Activated T-cell treated with anti-CD3 and anti-CD28 coated beads for 24 hours (primary cell): ENCODE measurements at places on chromosomes 7 and 10.

DNA sequence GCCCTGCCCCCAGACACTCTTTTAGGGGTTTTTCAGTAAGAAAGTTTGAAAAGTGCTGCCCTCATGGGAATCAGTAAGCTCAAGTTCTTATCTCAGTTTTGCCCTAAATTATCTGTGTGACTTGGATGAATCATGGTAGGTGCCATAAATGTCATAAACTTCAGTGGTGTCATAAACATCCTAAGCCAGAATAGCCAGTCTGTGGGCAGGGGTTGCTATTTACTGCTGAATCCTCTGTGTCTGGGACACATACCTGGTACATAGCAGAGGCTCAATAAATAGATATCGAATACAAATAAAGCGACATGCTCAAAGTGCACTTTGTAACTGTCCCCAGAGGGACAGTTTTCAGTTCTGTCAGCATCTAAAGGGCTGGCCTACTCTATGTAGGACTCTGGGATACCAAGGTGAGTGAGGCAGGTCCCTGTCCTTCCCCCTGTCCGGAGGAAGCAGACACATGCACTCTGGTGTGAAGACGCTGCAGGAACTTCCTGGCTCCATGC lies 502.1 kb downstream of the RPS24 start:
- no peak for DNase-seq

DNA sequence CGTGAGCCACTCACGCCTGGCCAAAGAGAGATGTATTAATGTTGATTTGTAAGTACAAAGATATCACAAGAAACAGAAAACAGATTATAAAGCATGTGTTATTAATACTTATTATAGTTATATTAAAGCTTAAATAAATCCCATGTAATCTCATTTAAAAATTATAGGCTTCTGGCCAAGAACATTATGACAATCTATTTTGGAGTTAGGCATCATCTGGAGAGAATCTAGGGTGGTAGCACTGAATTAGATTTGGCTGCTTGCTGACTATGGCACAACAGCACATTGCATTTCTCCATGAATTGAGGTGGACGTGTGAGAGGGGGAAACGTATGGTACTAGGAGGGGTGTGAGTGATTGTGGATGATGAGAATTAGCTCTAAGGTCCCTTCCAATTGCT lies 16.8 kb upstream of the SLC16A12 start:
- no peak for DNase-seq

- DNase-seq, result no peak
Measured at GRCh38 chr10:99788598-99789256, 6.3 kb downstream of the ABCC2 start.

GRCh38 chr7:2757361-2757903 lies 69.4 kb downstream of the AMZ1 start:
- no peak for DNase-seq

DNA sequence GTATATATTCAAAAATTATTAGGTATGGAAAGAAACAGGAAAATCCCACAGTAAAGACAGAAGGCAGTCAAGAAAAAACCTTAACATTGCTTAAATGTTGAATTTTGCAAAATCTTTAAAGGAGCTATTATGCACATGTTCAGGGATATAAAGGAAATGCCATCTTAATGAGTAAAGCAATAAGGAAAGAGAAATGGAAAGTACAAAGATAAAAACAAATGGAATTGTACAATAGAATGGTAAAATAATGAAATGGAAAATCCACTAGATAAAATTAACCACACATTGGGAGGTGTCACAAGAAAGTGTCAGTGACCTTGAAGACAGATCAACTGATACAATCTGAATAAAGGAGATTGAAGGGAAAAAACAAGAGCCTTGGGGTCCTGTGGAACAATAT lies 82.0 kb downstream of the KIF20B start:
- DNase-seq, result no peak

GRCh38 chr7:22712999-22713398 lies 14.0 kb upstream of the IL6 start:
- no peak for DNase-seq
